ENCODE measurements at places on chromosomes 6 and 20.

DNA sequence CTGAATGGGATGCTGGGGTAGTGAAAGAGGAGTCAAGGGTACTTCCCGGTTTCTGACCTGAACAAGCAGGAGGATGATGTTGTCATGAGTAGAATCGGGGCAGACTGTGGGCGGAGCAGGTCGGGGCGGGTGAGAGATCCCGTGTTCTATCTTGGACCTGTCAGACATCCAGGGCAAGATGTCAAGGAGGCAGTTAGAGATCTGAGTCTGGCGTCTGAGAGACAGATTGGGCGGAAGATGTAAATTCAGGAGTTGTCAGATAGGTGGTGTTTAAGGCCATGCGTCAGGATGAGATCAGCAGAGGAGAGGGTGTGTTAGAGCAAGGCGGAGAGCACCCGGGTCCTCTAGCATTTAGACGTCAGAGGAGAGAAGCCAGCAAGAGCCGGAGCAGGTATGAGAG, 115.5 kb downstream of the DLGAP4 start:
- DNase-seq, result no peak

DNA sequence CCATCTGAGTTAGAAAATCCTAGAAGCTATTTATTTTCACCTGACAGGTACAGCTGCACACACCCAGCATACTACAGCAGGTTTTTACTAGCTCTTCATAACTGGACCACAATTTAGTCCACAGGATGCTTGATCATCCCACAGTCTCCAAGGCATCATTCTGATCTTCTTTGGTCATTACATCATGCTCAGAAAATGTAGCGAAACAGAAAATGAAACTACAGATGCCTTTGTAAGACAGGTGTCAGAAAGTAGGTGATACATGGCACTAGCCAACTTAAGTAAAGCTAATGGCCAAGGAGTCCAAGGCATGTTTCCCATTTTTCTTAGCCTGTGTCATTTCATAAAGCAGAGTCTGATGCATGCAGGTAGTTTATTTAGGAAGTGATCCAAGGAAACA, 102.3 kb downstream of the HTR1B start:
- DNase-seq, result no peak

GRCh38 chr6:16757332-16757731, 3.9 kb downstream of the ATXN1 start:
- no peak for DNase-seq

DNA sequence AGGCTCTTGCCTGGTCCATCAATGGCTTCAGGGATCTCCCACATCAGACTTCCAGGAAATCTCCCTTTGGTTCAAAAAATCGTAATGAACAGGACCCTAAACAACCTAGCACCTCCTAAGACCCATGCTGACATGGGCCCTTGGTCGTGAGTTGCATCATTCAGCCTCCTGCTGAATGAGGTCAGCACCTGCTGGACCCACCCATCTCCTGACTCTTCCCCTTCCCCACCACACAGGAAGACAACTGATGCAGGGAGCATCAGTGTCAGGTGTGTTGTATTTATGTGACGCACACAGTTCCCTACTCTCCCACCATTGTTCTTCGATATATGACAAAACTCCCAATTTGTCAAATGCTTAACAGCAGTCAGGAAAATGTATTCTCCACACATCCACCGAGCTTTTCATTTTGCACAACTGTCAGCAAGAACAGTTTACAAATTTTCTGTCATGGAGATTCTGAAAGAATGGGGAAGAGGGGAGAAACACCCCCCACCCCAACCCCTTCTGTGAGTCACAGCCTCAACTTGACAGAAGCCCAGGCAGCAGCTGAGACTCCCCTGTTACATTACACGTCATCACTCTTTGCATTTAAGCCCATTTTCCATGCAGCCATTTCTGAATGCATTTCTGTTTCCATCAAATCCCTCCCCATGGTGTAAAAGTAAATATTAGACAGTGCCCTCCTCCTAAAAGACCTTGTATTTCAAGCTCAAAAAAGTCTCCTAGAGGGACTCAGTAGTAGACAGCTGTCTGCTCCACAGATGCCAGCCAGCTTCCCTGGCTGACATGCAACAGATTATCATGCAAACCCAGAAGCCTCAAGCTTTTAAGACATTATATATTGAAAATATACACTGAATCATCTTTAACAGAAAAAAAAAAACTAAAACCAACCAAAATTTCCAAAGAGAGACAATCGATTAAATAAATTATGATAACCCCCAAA, 577.5 kb downstream of the PTPRT start:
- DNase-seq, result no peak

- DNase-seq, result no peak
These were observed 102.7 kb downstream of the KCNQ5 start for GRCh38 chr6:72724545-72724944.

DNA sequence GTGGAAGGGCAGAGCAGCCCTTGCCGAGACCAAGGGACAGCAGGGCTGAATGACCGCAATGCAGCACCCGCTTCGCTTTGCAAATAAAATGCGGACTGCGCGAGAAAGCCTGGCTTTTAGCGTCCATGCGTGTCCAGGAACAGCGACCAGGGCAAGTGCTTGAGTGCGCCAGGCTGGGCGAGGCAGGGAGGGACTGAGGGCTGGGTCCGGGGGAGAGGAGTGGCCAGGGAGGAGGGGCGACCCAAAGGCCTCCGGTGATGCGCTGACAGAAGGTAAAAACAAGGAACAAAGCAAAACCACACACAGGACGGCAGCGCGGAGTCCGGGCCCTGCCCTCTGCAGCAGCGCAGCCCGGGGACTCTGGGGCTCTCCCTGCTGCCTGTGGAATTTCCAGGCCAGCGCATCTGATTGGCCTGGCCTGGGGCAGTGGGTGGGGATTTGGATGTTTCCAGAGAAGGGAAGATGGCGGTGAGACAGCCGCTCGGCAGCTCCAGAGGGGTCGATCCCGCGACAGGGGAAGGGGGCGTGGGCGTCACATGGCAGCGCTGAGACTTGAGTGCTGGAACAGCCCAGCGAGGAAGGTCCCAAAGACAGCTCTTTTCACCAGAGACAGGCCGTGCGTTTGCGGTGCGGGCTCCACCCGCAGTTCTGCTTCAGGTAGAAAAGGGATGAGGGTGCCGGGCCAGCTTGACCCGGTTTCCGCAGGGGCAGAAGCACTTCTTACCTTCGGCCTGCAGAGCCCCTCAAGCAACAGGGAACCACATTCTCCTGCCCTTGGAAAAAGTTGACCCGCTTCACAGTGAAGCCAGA, 51.8 kb downstream of the SSR1 start:
- DNase-seq, result peak; percentile 95

DNA sequence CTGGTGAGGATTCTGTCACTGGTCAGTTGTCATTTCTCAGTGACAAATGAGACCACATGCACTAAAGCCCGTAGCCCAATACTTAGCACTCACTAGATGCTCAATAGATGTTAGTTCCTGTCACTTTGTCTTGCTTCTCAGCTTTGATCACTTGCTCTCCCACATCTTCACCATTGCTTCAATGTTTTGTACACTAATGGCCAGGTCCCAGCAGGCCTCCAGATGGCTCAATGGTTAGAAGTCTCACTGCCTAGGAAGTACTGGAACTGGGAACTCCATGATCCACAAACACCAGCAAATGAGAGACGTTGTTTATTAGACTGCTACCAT, 502.8 kb upstream of the JARID2 start:
- no peak for DNase-seq

- peak; percentile 75 for DNase-seq
These were observed 6.1 kb downstream of the MMP24 start for GRCh38 chr20:35232575-35232974.

- DNase-seq, result no peak
These were observed 78.3 kb upstream of the CLDN20 start for GRCh38 chr6:155185544-155185943.

DNA sequence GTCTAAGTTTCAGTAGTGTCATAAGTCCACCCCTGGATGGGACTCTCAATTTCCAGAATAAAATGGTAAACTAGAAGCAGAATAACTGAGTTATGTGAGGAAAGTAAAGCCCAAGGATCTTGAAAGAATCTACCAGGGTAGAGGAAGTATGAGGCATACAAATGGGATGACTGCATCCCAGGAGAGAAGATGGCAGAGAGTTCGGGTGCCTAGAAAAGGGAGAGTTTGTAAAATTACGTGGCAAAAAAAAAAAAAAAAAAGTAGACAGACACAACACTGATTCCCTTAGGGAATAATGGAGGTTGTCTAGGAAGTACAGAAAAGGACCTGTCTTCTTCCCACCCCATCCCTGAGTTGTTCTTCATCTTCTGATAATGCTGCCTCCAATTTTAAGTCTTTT, 3.4 kb downstream of the GABBR1 start:
- DNase-seq, result peak; percentile 14

DNA sequence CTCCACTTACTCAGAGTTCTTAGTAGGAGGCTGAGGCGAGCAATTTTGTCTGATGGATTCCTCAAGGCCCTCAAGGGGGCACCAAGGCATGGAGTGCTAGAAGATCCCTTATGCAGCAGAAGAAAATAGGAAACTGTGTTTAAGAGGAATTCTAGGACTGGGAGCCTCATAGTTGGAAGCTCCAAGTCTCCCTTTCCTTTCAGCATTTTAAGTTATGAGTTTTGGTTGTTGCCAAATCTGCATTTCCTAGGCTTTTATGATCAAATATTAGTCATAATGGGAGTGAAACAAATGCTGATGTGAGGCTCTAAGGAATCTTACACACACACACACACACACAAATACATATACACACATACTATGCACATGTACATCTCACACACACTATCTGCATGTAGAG, 714.0 kb downstream of the UTRN start:
- peak; percentile 29 for DNase-seq

- DNase-seq, result no peak
These were observed 26.7 kb downstream of the ARFGEF3 start for GRCh38 chr6:138188278-138188941.

- DNase-seq, result no peak
These were observed 19.2 kb downstream of the FKBP5 start for GRCh38 chr6:35669451-35670045.

GRCh38 chr6:10643201-10643651, 51.2 kb downstream of the C6orf52 start:
- no peak for DNase-seq

DNA sequence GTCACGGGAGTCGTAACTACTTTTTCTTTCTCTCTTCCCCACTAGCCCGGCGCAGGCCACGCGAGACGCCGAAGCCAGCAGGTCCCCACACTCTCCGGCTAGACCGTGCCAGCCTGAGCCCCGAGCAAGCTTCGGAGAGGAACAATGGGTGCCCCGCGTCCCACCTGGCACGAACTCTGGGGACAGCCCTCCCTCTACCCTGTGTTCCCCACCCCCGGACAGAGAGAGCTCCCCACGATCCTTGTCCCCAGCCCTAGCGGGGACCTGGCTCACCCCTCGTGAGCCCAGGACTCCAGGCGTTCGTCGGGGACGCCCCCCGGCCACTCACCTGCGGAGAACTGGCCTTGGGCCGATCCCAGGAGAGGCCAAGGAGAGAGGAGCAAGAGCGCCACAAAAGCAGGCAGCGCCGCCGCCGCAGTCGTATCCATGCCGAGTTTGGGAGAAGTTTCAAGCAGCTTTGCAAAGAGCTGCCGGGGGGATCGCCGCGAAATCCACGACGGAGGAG, 416 bp downstream of the PTPRK start:
- DNase-seq, result no peak

GRCh38 chr20:50522053-50522674, 12.0 kb downstream of the PTPN1 start:
- DNase-seq, result no peak

- DNase-seq, result no peak
These were observed 514.1 kb upstream of the NRSN1 start for GRCh38 chr6:23611776-23612381.

- DNase-seq, result no peak
These were observed 26.3 kb upstream of the SLC22A3 start for GRCh38 chr6:160321729-160322505.

DNA sequence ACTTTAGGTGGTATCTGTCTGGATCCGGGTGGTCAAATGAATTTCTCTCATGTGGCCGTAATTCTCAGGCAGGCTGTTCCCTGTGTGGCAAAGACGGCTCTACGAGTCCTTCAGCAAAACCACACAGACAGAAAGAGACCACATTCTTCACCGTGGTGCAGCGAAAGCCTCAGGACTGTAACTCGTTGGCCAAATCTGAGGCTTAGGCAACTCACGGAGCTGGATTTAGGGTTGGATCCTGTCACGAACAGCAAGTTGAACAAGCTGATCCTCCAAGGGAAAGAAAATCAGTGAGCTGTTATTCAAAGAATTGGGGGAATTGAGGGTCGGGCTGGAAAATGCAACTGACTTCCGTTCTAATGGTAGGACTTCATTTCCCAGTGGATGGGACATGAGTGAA, 167.4 kb downstream of the ZMYND8 start:
- peak; percentile 19 for DNase-seq
